ENCODE measurements at places on chromosomes 4 and X.

- DNase-seq, result no peak
These were observed 224.7 kb downstream of the MID1 start for GRCh38 chrX:10395643-10396042.

GRCh38 chr4:110629780-110630687, 7.2 kb upstream of the PITX2 start:
- DNase-seq, result no peak

DNA sequence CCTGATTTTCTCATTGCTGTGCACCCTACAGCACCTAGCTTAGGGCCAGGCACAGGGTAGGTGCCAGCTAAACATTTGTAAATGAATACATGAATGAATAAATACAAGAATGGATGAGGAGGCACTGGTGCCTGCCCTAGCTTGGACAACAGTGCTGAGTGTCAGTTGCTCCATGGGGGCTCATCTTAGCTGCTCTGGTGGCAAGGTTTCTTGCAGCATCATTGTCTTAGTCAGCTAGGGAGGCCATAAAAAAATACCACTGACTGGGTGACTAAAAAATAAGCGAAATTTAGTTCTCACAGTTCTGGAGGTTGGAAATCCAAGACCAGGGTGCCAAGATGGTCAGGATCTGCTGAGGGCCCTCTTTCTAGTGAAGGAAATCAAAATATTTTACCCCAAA, 31.2 kb downstream of the TMEM31 start:
- no peak for DNase-seq

DNA sequence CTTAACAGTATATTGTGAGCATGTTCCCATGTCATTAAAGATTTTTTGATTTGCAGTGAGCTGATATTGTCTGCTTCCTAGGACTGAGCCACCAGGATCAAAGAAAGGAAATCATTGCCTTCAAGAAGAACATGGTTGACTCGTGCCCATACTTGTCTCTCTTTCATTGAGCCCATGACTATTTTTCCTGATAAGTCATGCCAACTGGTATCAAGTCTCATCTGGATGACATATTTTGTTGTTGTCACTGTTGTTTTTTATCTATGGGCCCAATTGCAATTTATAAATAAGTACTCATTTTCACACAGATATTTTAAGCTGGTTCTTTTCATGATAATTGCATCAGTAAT, 10.2 kb upstream of the RHOH start:
- no peak for DNase-seq

GRCh38 chr4:97013711-97014110, 1129.6 kb downstream of the STPG2 start:
- no peak for DNase-seq

- no peak for DNase-seq
These were observed 7.6 kb downstream of the SEPTIN11 start for GRCh38 chr4:76957004-76957738.

DNA sequence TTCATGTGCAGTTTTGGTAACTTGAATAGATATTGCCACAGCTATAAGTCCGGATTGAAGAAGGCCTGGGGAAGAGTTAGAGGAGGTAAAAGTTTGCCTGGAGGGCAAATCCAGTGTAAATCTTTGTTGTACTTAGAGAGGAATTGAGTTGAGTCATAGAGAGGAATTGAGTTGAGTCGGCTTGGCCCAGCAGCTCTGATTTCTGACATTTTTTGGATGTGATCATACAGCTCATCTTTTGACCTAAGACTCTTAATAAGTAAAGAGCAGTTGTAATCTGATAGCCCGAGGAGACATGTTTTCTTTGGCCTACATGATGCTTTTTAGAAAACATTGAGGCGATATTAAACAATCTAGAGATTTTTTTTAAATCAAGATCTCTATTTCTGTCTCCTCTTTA, 3.9 kb downstream of the KIT start:
- no peak for DNase-seq

GRCh38 chr4:75255261-75255660, 258.9 kb downstream of the RCHY1 start:
- DNase-seq, result no peak

GRCh38 chrX:67636532-67636931, 92.7 kb downstream of the AR start:
- no peak for DNase-seq

Measured in stimulated activated CD8-positive, alpha-beta memory T cell treated with anti-CD3 and anti-CD28 coated beads, Interleukin-7, amount 100 ng/mL, for 1 hour (primary cell).